ENCODE measurements at places on chromosomes 6 and 20.

DNA sequence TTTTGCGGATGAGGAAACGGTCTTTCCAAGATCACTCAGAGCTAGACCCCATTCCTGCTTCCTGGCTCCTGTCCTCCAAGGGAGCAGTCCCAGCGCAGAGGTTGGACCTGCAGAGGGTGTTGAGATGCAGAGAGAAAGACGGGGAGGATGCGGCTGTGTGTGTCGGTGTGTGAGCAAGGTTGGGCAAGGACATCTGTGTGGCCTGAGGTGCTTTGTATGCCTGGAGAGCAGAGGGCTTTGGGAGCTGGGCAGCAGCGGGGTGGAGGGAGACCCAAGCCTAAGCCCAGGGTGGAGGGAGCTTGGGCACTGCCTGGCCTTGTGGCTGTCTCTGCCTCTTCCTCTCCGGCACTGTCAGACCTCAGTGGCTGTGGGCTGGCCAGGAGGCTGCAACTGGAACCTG lies 147.4 kb upstream of the RNF24 start:
- DNase-seq: no peak

DNA sequence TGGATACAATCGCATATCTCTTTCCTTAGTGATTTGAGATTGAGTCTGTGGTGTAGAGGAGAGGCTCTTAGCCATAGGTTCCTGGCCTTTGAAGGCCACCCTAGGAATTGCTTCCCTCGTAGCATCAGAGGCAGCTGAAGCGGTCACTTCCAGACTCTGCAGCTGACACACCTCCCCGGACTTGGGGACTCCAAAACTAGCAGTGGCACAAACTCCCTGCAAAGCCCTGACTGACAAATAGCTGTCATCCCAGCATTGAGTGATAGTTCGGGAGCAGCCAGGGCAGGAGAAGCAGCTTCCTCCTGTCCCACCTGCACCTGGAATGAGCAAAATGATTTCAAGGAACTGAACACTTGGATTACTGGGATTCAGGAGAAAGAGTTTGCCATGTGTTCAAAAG lies 100.5 kb upstream of the QKI start:
- DNase-seq: no peak

GRCh38 chr6:160750276-160750689 lies 48.2 kb downstream of the PLG start:
- DNase-seq: no peak

GRCh38 chr6:154899824-154900463 lies 95.2 kb upstream of the TIAM2 start:
- DNase-seq: no peak

- no peak for DNase-seq
These were observed 7.0 kb downstream of the TAGAP start for GRCh38 chr6:159037756-159038290.

DNA sequence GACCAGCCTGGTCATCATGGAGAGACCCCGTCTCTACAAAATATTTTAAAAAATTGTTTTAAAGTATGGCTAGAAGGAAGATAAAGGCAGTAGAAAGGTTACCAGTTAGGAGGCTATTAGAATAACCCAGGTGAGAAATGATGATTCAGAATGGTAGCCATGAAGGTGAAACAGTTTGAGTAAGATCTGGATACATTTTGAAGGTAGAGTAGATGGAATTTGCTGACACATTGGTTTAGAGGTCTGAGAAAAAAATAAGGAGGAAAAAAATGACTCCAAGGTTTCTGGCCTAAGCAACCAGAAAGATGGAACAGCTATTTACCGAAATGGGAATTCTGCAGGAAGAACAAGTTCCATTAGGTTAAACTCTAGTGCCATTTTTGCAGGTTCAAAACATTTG lies 167.9 kb upstream of the TAB2 start:
- no peak for DNase-seq

- DNase-seq: no peak
These were observed 135.5 kb downstream of the CENPW start for GRCh38 chr6:126475449-126475848.

- DNase-seq: no peak
These were observed 73.9 kb upstream of the NRSN1 start for GRCh38 chr6:24051942-24052589.

- no peak for DNase-seq
These were observed 42.3 kb downstream of the GNAS start for GRCh38 chr20:58894652-58895447.

DNA sequence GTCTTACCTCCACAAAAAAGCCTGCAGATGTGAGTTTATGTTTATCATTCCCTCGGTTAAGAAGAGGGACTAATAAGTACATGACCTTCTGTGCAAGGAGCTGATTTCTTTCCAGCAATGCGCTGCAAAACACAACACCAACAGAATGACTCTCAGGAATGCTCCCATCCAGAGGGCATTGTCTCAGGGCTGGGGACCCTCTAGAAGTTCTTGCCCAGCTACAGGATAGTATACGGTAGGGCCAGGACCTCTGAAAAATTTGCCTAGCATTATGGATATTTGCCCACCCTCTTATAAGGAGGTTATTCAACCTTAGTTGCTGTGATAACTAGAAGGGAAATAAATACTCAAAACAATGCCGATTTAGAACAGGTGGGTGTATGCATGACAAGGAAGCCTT lies 24.7 kb upstream of the RBL1 start:
- DNase-seq: no peak

GRCh38 chr6:142694054-142694453 lies 250.9 kb downstream of the HIVEP2 start:
- peak; percentile 5 for DNase-seq

DNA sequence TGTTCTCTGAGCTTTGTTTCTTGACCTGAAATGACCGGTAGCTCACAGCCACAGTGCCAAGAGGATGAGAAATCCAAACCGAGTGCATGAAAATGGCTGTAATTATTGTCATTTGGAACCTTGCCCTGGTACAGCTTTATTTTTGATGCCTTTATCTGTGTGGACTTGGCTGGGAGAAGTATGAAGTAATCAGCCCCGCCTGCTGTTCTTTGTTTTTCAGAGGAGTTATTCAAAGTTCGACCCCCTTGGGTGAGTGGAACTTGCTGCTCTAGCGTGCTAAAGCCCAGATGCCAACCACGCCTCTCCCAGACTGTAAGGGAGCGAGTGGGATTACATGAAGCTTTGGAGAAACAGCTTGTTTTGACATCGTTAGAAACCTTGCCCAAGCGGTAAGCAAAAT lies 48.3 kb downstream of the ECT2L start:
- no peak for DNase-seq

DNA sequence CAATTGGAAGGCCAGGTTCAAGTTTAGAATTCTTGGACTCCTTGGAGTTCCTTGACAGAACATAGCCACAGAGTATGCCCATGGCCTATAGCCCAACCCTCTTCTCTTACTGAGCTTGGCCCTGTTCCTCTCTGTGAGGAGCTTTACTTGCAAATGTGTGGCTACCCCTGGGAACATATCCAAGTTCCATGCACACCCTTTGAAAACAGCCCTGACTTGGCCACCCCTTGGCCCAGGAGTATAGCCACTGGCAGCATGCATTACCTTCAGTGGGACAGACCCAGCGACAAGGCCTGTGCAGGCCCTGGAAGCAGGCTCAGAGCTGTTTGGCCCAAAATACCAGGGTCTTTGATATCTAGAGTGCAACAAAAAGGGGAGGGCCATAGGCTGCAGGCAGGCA lies 19.5 kb upstream of the MAS1 start:
- DNase-seq: no peak

GRCh38 chr6:87741001-87741650 lies 39.1 kb upstream of the AKIRIN2 start:
- no peak for DNase-seq

DNA sequence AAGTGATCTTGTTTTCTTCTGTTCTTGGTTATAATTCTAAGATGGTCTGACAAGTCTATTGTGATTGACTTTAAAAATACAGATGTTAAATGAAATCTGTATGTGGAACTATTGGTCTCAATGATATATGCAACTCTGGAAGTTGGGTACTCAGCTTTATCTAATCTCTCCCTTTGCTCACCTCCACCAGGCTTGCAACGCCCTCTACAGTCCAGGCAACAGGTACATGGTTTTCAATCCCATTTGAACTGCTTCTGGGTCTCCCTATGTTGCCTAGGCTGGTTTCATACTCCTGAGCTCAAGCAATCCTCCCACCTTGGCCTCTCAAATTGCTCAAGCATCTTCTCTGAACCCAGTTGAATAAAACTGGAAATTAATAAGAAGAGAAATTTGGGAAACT lies 25.6 kb upstream of the HLA-DQB1 start:
- peak; percentile 62 for DNase-seq

DNA sequence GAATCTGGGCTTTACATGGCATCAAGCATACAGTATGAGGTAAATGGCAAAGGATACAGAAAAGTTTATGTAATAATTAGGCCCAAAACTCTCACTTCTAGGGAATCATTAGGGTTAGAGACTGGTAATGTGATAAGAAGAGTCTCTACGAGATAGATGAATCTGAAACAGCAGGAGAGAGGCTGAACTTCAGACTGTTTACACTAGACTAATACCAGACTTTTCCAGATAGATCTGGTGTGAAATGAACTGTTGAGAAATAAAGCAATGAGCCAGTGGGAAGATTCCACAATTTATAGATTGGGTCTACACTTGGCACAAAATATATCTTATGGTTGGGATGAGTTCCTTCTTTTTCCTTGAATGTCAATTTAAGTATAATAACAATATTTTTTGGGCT lies 134.3 kb downstream of the MAN1A1 start:
- no peak for DNase-seq

- no peak for DNase-seq
These were observed 1.1 kb upstream of the APOBEC2 start for GRCh38 chr6:41051873-41052272.

- DNase-seq: no peak
These were observed 34.6 kb downstream of the CYP24A1 start for GRCh38 chr20:54139188-54139587.

GRCh38 chr6:75196081-75196687 lies 9.7 kb downstream of the COL12A1 start:
- DNase-seq: no peak

- DNase-seq: peak; percentile 59
These were observed 4.9 kb downstream of the PREX1 start for GRCh38 chr20:48822879-48823385.

GRCh38 chr6:139372326-139373153 lies 1.9 kb downstream of the CITED2 start:
- no peak for DNase-seq

DNA sequence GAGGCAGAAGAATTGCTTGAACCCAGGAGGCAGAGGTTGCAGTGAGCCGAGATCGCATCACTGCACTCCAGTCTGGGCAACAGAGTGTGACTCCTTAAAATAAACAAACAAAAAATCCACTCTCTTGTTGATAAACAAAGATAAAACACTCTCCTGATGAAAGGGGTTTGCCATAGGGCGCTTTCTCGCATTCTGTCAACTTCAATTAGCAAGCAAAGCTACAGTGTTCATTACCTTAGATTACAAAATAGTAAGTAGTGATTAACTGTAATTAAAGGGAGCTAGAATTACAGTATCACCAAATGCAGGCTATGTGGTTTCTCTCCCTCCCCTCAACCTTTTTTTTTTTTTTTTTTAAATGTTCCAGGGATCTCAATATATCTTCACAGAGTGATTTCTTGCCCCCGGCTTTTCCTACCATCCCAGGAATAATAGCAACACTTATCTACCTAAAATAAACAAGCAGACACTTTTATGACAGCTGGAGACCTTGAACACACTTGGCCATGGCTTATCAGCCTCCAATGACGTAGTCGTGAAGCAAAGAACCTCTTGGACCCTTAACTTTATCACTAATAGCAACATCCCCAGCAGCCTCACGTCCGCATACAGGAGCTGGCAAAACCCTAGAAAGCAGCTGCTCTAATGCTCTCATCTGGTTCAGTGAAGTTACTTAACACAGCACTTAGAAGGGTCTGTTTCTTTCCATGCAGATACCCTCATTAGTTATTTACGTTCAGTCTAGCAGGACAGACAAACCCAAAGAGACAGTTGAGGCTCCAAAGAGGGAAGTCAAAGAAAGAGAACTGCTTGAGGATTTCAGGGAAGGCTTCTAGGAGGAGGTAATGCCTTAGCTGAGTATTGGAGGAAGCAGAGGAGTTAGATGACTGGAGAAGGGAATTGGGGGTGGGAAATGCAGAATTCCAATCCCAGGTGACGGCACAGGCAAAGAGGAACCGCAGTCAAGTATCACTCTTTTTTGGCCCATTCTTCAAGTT lies 37.9 kb upstream of the NEDD9 start:
- no peak for DNase-seq

- no peak for DNase-seq
These were observed 19.6 kb upstream of the MRAP2 start for GRCh38 chr6:84013931-84014330.

DNA sequence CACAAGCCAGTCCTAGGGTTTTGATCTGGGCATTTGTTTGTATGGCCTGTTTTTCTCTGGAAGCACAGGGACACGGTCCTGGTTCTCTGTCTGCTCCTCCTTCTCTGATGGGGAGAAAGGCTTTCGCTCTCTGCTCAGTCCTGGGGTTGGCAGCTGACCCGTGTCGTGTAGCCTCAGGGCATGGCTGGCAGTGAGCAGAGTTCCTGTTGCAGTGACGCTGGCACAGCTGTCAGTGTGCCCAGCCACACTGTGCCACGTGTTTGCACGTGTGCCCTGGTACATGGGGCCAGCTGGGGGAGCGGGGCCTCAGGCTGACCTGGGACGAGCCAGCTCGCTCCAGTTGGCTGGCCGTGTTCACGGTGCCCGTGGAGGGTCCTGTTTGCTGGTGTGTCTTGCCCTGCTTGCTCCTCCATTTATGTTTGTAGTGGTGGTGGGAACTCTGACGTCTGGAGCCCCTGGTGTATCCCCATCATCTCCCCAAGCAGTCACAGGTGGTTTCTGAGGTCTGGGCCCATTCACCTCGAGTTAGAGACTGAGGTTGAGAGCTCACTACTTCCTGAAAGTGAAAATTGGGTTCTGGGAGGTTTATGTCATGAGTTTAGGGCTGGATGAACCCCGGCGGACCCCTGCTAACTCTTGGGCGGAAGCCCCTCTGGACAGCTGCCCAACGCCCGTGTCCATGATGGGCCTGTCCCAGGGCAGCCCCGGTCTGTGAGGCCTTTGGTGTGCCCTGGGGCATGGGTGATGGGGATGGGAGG lies 10.2 kb upstream of the DNAJC5 start:
- no peak for DNase-seq

DNA sequence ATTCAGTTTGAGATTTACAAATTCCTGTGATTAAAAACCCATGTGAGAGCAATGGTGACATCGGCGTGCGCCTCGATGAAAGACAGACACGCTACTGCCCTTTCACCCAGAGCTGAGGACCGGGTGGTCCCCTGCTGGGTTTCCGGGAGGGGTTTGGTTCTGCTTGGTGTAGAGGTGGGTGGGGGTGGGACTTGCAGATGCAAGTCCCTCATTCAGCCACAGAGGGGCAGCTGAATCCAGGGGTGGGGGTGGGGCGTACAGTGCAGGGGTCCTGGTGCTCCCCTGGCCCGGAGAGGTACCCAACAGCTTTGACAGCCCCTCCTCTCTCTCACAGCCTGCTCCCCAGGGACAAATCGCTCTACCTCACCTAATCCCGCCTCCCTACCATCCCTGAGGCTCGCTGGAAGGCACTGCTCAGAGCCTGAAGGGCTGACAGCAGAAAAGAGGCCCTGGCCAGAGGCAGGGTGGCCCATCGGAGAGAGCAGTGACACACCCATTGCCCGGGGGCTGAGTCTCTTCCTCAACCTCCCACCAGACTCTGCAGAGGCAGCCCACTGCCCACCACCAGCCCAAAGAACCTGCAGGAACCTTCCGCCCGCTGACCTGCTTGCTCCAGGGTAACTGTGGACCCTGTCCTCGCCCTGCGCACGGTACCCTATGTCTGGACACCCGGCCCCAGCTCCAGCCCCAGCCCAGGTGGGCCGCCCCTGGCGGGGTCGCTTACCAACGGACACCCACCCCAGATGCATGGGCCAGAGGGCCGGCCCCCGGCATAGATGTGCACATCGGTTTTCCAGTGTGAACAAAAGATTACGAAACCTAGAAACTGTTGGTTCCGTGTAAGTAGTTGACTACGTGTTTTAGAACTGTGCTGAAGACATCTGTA lies 118.4 kb downstream of the JPH2 start:
- DNase-seq: no peak
